HCT116 (cell line): ENCODE measurements at places on chromosomes 11 and 22. TPM values are rescaled to one million over a fixed set of nuclear protein-coding genes. Genes with fewer than 3 reads are reported as not detected.

- no peak overlapping the region for H3K4me3 ChIP-seq
- DNase-seq = no peak
- no peaks in the 10 kb centered on the region for H3K36me3 ChIP-seq
- no peaks in the 10 kb centered on the region for H3K4me1 ChIP-seq
Observed at GRCh38 chr11:122741613-122742300, 86.2 kb downstream of the UBASH3B start.

DNA sequence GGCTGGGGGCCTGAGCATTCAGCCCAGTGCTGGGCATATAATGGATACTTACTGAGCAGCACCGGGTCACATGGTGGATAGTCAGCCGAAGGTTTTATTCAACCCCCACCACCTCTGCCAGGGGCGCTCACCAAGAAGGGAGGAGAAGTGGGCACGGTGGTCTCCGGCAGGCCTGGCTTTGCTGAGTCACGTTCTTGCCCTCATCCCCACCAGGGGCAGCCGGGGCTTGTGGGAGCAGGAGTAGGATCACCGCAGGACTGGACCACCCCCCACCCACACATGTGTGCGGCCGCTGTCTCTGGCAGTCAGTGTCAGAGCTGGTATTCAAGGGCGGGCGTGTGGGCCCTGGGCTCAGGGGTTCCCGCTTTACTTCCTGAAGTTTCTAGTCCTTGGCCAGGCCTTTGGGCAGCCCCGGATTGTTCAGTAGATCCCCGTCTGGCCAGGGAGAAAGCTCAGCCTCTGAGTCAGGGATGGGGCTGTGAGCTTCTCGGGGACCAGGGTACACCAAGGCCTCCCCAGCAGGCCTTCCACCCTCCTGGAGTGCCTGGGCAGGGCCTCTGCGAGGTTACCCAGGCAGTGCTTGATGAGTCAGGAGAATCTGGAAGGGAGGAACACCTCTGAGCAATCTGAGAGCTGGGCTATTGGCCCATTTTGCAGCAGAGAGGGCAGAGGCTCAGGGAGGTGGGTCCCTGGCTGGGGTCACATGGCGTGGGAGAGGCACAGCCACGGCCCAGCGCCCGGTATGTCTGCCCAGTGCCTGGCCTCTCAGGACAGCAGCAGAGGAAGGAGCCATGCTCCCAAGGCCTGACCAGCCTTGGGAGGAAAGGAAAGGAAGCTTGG lies 60.6 kb downstream of the RTL6 start:
- no peaks in the 10 kb centered on the region for H3K4me1 ChIP-seq
- no peak overlapping the region for H3K27ac ChIP-seq
- no peak overlapping the region for H3K4me3 ChIP-seq

DNA sequence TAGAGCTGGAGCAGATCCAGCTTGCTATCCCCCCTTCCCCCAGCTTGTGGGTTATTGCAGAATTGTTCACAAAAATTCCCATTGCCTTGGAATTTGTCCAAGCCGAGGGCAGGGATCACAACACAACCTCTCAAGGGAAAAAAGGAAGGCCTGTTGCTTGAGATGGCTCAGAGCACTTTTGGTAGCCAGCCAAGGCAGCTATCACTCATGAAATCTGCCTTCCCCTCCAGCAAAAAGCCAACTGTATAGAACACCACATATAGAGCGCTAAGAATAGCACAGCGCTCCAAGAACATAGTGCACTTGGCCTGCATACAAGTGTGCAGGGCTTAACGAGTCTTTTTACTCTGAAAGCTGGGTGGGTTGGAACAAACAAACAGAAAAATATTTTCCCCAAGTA lies 46.2 kb downstream of the FAM83F start:
- H3K27me3 ChIP-seq = no peaks in the 10 kb centered on the region
- no peaks in the 10 kb centered on the region for H3K36me3 ChIP-seq
- H3K4me1 ChIP-seq = peaks cover 5% of the 10 kb centered on the region
- no peak overlapping the region for H3K27ac ChIP-seq
- no peak for DNase-seq

DNA sequence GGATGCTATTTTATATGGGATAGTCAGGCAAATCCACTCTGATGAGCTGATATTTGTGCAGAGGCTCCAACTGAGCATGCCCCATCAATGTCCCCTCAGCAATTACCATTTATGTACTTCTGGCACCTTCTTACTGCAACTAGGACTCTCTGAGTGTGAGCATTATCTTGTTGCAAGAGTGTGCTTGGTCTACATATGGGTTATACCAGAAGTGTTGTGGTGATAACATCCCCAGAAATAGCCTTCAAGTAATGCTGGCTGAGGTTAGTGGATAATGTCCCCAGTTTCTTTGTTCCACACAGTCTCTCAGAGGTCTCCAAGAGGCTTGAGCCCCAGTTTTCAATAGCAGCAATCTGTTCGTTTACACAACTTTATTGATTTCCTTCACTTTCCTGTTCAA lies 408.6 kb downstream of the JRKL start:
- H3K4me3 ChIP-seq = no peak overlapping the region
- no peak overlapping the region for H3K27ac ChIP-seq
- no peaks in the 10 kb centered on the region for H3K4me1 ChIP-seq

Gene VSIG10L2
- not detected for total RNA-seq

GRCh38 chr11:35541621-35542375 lies 16.4 kb upstream of the PAMR1 start:
- no peaks in the 10 kb centered on the region for H3K4me1 ChIP-seq
- no peaks in the 10 kb centered on the region for H3K36me3 ChIP-seq

Gene MUC2
- 0.47 TPM for total RNA-seq

DNA sequence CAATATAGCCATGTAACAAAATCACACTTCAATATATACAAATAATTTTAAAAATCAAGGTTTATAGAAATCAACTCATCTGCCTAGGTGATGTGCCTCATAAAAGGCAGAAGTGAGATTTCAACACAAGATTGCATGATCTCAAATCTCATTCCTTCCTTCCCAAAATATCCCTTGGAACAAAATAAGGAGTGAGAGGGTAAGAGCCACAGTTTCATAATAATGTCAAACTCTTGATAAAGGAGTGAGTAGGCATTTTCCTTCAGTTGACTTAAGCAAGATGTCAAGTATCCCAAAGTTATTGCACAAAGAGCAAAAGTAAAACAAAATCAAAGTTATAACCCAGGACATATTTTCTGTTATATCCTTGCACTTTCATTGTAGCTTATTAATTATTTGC lies 81.3 kb downstream of the C22orf31 start:
- H3K4me3 ChIP-seq = no peak overlapping the region
- no peak overlapping the region for H3K27ac ChIP-seq
- no peaks in the 10 kb centered on the region for H3K27me3 ChIP-seq
- DNase-seq = no peak
- H3K36me3 ChIP-seq = no peaks in the 10 kb centered on the region

Gene TECTA
- 0.81 TPM for total RNA-seq

GRCh38 chr11:12176410-12176809 lies 66.0 kb downstream of the MICAL2 start:
- no peak for DNase-seq
- H3K27ac ChIP-seq = peak overlapping the region; percentile 69; the same call in 1 of the 2 replicates
- peaks cover 99% of the 10 kb centered on the region for H3K4me1 ChIP-seq
- H3K27me3 ChIP-seq = no peaks in the 10 kb centered on the region
- H3K36me3 ChIP-seq = no peaks in the 10 kb centered on the region
- no peak overlapping the region for H3K4me3 ChIP-seq

DNA sequence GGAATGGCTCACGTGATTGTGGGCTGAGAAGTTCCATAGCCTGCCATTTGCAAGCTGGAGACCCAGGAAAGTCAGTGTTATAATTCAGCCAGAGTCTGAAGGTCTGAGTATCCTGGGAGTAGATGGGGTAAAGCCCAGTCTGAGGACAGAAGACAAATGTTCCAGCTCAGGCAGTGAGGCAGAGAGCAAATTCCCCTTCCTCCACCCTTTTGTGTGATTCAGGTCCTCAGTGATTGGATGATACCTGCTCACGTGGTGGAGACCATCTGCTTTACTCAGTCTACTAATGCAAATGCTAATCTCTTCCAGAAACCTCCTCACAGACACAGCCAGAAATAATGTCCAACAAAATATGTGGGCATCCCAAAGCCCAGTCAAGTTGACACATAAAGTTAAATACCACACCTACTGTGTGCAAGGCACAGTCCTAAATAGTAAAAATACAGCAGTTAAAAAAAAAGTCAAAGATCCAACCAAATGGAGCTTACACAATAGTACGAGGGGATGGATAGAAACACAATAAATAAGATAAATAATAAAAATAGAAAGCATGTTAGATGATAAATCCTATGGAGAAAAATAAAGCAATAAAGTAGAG lies 13.2 kb upstream of the APOL6 start:
- no peak overlapping the region for H3K4me3 ChIP-seq
- no peak for DNase-seq
- H3K36me3 ChIP-seq = no peaks in the 10 kb centered on the region
- H3K27me3 ChIP-seq = no peaks in the 10 kb centered on the region
- H3K4me1 ChIP-seq = peaks cover 15% of the 10 kb centered on the region
- H3K27ac ChIP-seq = no peak overlapping the region

DNA sequence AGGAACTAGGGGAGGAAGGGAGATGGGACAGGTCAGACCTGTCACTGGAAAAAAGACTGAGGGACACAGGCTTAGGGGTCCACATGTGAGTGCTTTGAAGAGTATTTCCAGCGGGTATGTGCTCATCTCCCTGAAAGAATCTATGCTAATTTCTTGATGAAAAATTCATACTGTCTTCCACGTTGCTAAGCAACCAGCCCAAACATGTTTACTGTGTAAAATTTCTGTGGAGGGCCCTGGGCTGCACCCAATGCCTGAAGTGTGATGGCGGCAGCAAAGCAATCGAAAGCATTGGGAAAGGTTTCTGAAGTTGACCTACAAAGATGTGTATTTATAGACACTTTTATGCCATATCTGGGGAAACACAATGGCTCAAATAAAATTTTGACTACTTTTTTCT lies 7.4 kb downstream of the SYT13 start:
- H3K36me3 ChIP-seq = no peaks in the 10 kb centered on the region
- peaks cover 9% of the 10 kb centered on the region for H3K4me1 ChIP-seq
- H3K4me3 ChIP-seq = no peak overlapping the region
- H3K27me3 ChIP-seq = peaks cover 1% of the 10 kb centered on the region; the same call in 1 of the 2 replicates
- DNase-seq = no peak

- H3K4me1 ChIP-seq = peaks cover 31% of the 10 kb centered on the region
- peak overlapping the region; percentile 86 for H3K27ac ChIP-seq
- no peaks in the 10 kb centered on the region for H3K27me3 ChIP-seq
- no peak for DNase-seq
- no peaks in the 10 kb centered on the region for H3K36me3 ChIP-seq
- H3K4me3 ChIP-seq = peak overlapping the region; percentile 55
Observed at GRCh38 chr22:24156141-24156912, 25.0 kb upstream of the SUSD2 start.

Gene TREH
- total RNA-seq = 0.15 TPM

Gene DDIAS
- 17.1 TPM for total RNA-seq
